T-cell (primary cell): ENCODE measurements at places on chromosomes 1 and 21.

- H3K4me3 ChIP-seq: no peak overlapping the region
- no peak overlapping the region for H3K27ac ChIP-seq
- H3K4me1 ChIP-seq: no peaks in the 10 kb centered on the region
- DNase-seq: no peak
These were observed 43.4 kb upstream of the RD3 start for GRCh38 chr1:211535346-211535745.

DNA sequence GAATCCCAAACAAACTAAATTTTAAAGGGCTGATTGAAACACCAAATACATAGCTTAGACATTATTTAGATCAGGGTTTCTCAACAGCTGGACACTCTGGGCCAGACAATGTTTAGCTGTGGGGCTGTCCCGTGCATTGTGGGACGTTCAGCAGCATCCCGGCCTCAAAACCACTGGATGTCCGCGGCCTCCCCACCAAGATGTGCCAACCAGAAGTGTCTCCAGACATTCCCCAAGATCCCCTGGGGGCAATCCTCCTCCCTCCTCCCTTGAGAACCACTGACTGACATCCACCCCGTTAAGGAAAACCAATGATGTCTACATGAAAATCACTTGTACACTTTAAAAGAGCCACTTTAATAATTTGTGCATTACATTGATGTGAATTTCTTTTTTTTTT lies 38.4 kb downstream of the CLSTN1 start:
- H3K36me3 ChIP-seq: no peaks in the 10 kb centered on the region
- no peak overlapping the region for H3K4me3 ChIP-seq
- no peak overlapping the region for H3K27ac ChIP-seq
- H3K27me3 ChIP-seq: no peaks in the 10 kb centered on the region
- H3K4me1 ChIP-seq: peaks cover 29% of the 10 kb centered on the region
- DNase-seq: no peak

GRCh38 chr1:101198842-101199636 lies 37.8 kb upstream of the S1PR1 start:
- no peak overlapping the region for H3K27ac ChIP-seq
- H3K4me1 ChIP-seq: no peaks in the 10 kb centered on the region
- no peak overlapping the region for H3K4me3 ChIP-seq

- H3K27me3 ChIP-seq: no peaks in the 10 kb centered on the region
- no peak overlapping the region for H3K27ac ChIP-seq
- no peak for DNase-seq
- no peaks in the 10 kb centered on the region for H3K36me3 ChIP-seq
- H3K4me1 ChIP-seq: no peaks in the 10 kb centered on the region
These were observed 418.6 kb upstream of the PROX1 start for GRCh38 chr1:213568929-213569815.

DNA sequence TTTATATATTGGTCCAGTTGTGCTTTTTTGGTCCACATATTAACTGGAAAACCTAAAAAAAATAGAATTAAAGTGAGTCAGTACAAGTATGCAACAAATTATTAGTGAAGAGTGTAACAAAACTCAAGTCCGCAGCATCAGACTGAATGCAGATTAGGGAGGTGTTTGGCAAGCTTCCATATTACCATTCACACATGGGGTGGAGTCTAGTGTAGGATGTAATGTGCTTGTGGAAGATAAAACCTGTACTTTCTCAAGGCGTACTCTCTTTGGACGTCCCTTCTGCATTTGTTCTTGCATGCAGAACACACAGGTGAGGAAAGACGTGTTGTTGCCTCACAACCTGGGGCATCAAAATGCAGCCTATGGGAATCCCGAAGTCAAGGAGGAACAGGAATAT lies 668.7 kb downstream of the MRPL39 start:
- H3K27me3 ChIP-seq: no peaks in the 10 kb centered on the region
- no peak overlapping the region for H3K27ac ChIP-seq
- H3K4me3 ChIP-seq: no peak overlapping the region
- no peak for DNase-seq
- H3K36me3 ChIP-seq: no peaks in the 10 kb centered on the region
- H3K4me1 ChIP-seq: no peaks in the 10 kb centered on the region
